ENCODE measurements at places on chromosomes 1 and 21.
A peak's percentile ranks its signal among the peaks of the same experiment; 100 is the strongest.

DNA sequence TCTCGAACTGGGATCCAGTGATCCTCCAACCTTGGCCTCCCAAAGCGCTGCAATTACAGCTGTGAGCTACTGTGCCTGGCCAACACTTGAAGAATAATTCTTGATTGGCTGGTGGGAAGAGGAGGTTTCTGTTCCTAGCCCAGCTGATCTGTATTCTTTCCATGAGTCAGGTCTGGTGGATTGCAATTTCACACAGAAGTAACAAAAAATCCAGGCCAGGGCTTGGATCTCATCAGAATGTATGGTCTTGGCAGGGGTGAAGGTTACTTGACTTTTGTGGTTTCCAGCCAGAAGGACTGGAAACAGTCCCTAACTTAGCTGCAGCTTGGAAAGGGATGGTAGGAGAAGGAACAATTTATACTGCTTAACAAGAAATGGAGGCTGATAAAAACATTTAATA lies 5.1 kb upstream of the HP1BP3 start:
- H3K27me3 ChIP-seq: no peaks in the 10 kb centered on the region
- H3K4me1 ChIP-seq: peaks cover 9% of the 10 kb centered on the region
- no peaks in the 10 kb centered on the region for H3K36me3 ChIP-seq
- DNase-seq: no peak
- H3K4me3 ChIP-seq: no peak overlapping the region

DNA sequence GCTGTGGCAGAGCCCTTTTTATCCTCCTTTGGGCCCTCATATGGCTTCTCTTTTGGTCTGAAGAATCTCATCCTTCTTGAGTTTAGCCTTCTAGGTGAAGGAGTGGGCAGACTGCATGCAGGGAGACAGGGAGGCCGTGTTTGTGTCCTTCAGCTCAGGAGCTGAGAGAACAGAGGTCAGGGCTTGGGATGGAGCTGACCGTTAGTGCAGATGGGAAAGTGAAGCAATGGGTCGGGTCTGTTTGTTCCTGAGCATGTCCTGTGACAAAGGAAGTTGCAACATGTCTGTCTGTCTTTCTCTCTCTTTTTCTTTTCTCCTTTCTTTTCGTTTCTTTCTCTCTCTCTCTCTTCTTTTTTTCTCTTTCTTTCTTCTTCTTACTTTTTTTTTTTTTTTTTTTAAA lies 14.9 kb downstream of the MAPKAPK2 start:
- DNase-seq: no peak
- H3K27me3 ChIP-seq: no peaks in the 10 kb centered on the region
- no peaks in the 10 kb centered on the region for H3K36me3 ChIP-seq
- no peak overlapping the region for H3K4me3 ChIP-seq
- peaks cover 75% of the 10 kb centered on the region for H3K4me1 ChIP-seq

DNA sequence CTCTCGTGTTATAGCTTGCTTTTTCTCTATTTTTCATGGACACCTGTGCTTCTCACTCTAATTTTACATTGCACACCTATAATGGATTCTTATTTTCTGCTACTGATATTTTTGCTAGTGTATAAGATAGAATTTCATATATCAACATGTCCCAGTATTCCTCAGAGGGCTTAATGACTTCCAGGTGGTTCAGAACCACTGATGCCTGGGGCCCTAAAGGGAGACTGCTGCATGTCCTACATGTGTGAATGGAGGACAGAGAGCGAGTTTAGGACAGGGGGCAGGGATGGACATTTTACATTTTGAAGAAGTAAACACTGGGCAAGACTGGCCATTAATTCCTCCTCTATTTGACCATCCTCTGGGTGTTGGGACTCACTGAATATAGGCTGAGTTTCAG lies 100.6 kb downstream of the DISC1 start:
- no peak for DNase-seq
- H3K4me3 ChIP-seq: no peak overlapping the region
- H3K27ac ChIP-seq: no peak overlapping the region
- H3K27me3 ChIP-seq: no peaks in the 10 kb centered on the region
- H3K4me1 ChIP-seq: no peaks in the 10 kb centered on the region
- no peaks in the 10 kb centered on the region for H3K36me3 ChIP-seq

DNA sequence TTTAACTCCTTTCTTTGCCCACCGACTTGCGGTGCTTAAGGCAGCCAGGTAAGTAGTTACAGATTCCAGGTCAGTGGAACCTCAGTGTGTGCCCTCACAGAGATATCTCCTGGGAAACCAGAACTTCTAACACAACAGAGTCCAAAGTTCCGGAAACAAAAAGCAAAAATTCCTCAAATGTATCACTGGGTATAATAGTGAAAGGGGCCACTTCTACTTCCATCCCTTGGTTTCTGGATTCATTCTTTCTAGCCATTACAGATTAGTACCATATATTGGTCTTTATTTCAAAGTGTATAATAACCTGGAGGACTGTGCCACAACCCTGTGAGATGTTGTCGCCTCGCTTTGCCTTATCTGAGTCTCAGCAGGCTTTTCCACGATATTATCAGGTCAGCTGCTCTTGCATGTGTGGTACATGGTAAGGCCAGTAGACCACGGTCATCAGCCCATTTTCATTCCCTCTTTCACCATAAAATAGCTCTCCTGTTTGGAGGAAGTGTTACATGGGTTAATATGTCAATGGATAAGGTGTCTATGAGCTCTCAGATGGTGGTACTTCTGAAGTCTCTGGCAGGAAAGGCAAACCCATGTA lies 14.9 kb upstream of the VASH2 start:
- no peaks in the 10 kb centered on the region for H3K36me3 ChIP-seq
- peak; percentile 52 for DNase-seq
- H3K27me3 ChIP-seq: no peaks in the 10 kb centered on the region
- H3K4me3 ChIP-seq: no peak overlapping the region
- H3K27ac ChIP-seq: no peak overlapping the region

- H3K4me3 ChIP-seq: peak overlapping the region; percentile 76
- no peak for DNase-seq
- H3K36me3 ChIP-seq: no peaks in the 10 kb centered on the region
Measured at GRCh38 chr1:1157426-1157913, 16.2 kb upstream of the TTLL10 start.

DNA sequence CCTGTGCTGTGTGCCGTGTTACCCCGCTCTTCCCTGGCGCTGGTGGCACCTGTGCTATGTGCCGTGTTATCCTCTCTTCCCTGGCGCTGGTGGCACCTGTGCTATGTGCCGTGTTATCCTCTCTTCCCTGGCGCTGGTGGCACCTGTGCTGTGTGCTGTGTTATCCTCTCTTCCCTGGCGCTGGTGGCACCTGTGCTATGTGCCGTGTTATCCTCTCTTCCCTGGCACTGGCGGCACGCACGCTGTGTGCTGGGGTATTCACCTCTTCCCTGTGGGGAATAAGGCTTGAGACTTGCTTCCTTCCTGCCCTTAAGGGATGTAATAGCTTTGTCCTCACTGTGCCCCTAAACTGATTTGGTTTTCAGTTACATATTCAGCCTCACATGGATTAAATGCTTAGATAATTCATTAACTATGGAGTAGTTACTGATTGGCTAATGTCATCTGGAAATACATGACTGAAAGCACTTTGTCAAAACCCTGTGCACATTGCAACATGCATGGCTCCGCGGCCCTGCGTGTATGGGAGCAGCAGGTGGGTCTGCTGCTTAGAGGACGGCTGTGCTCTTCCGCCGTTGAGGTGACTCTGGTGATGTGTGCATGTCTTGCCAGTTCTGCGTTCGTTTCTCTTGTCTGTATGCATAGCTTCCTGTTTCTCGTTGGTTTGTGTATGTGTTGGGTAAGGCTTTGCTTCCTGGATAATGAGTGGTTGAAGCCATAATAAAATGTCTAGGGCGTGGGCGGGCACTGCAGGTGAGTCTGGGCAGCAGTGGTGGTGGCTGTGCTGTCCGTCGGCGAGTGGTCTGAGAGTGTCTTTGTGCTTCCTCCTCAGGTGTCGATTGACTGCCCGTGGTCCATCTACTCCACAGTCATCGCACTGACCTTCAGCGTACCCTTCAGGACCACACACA lies 17.9 kb upstream of the PWP2 start:
- H3K4me3 ChIP-seq: no peak overlapping the region
- no peak overlapping the region for H3K27ac ChIP-seq
- H3K27me3 ChIP-seq: no peaks in the 10 kb centered on the region
- no peaks in the 10 kb centered on the region for H3K36me3 ChIP-seq
